ENCODE measurements at places on chromosomes 12 and 14.

GRCh38 chr12:76391461-76391860 is 43.2 kb upstream of the BBS10 start:
- no peak for DNase-seq

DNA sequence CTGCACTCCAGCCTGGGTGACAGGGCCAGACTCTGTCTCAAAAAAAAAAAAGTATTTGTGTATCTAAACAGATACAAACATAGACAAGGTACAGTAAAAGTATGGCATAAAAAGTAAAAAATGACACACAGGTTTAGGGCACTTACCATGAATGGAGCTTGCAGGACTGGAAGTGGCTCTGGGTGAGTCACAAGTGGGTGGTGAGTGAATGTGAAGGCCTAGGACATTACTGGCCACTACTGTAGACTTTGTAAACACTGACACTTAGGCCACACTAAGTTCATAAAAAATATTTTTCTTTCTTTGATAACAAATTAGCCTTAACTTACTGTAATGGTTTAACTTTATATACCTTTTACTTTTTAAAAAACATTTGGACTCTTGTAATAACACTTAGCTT is 38.0 kb upstream of the EIF5 start:
- DNase-seq: no peak

DNA sequence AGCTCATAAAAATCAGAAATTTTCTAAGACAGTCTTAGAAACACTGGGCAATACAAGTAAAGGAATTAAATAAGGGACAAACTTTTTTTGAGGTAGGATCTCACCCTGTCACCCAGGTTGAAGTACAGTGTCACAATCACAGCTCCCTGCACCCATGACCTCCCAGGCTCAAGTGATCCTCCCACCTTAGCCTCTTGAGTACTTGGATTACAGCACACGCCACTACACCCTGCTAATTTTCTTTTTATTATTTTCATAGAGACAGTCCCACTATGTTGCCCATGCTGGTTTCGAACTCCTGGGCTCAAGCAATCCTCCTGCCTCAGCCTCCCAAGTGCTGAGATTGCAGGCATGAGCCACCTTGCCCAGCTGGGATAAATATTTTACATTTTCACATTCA is 90.3 kb downstream of the USP15 start:
- DNase-seq: no peak

DNA sequence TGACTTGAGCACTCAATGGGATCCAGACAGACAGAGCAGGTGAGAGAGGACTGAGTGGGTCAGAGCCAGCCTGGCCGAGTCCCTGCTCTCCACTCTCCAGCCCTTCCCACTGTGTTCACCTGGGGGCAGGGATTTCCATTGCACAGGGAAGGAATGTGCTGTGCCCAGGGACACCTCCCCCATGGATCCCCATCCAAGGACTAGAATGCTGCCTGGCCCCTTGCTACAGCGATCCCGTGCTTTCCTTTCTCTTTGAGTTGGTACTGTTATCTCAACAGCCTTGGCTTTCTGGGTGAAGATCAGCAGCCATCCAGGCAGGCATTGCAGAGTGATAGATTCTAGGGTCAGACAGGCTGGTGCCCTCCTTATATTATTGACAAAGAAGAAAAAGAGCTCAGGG is 60.3 kb upstream of the DLK1 start:
- no peak for DNase-seq

GRCh38 chr14:43528321-43528720 is 978.8 kb downstream of the FSCB start:
- DNase-seq: no peak

- DNase-seq: no peak
Observed at GRCh38 chr14:24816011-24816928, 182.3 kb upstream of the GZMB start.

- no peak for DNase-seq
Observed at GRCh38 chr14:65438266-65438933, 25.9 kb downstream of the FUT8 start.

DNA sequence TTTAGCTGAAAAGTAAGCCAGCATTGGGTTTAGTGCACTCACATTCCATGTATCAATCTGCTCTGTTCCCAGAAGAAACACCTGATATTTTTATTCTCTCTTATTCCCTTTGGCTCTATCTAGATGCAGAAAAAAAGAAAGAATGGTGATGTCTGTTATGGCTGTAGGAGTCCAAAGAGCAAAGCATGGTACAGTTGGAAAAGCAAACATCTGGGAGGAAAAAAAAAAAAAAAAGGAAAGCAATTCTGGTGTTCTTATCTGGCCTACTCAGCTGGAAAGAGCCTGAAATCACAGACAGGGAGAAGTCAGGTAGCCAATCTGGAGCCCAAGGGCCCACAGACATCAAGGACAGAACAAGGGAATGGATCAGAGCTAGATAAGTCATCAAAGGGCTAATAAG is 293.9 kb downstream of the DUSP6 start:
- DNase-seq: no peak

DNA sequence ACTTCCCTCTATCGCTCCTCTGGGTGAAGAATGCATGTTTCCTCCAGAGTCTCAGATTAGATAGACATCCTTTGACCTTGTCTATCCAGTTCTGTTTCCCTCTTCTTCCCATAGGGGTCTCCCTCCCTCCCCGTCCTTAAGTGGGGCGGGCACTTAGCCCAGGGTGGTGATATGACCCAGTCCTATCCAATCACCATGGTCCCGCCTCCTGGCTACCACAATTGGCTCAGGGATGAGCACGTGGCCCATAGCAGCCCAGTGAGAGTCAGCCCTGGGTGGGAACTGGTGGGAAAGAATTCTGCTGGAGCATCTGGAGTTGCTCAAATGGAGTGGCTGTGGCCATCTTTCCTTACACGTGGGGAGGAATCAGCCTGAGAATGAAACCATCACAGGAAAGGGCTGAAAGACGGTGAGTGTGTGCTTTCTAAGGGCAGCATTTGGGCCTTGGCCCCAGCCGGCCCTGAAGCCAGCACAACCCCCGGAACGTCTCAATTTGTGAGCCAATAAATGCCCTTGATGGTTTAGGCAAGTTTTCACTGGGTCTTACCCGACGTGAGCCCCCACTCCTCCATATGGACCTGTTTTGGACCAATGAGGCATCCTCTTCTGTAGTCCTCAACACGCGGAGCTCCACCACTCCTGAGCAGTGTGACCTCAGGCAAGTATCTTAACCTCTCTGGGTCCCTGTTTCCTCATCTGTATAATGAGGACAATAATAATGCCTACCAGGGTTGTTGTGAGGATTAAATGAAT is 14.4 kb upstream of the MLXIP start:
- no peak for DNase-seq

DNA sequence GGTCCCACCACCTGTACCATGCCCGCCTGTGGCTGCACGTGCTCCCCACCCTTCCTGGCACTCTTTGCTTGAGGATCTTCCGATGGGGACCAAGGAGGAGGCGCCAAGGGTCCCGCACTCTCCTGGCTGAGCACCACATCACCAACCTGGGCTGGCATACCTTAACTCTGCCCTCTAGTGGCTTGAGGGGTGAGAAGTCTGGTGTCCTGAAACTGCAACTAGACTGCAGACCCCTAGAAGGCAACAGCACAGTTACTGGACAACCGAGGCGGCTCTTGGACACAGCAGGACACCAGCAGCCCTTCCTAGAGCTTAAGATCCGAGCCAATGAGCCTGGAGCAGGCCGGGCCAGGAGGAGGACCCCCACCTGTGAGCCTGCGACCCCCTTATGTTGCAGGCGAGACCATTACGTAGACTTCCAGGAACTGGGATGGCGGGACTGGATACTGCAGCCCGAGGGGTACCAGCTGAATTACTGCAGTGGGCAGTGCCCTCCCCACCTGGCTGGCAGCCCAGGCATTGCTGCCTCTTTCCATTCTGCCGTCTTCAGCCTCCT is 1.1 kb downstream of the INHBE start:
- no peak for DNase-seq

DNA sequence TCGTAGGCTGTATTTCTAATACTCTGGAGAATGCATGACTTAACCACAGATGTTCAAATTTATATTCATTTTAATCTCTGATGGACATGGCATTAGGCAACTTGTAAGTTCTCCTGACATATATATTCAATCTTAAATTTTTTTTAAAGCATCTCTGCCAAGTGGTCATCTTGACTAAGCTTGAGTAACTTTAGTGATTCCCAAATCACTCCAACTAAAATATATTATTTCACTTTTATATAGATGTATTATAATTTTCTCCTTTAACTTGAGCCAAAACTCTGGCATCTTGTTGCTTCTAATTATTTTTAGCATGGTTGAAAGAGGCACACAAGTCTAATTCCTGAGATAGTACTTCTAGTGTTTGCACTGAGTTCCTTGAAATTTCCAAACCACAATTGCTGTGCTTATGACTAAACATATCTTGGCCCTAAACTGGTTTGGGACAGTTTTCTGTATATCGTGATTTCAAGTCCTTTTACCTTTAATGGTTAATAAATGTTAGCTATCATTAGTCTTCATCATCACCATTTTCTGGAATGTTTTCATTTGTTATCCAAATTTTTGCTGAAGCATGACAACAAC is 8.4 kb downstream of the LRFN5 start:
- no peak for DNase-seq

- no peak for DNase-seq
Observed at GRCh38 chr12:225012-225411, 11.1 kb upstream of the SLC6A12 start.

DNA sequence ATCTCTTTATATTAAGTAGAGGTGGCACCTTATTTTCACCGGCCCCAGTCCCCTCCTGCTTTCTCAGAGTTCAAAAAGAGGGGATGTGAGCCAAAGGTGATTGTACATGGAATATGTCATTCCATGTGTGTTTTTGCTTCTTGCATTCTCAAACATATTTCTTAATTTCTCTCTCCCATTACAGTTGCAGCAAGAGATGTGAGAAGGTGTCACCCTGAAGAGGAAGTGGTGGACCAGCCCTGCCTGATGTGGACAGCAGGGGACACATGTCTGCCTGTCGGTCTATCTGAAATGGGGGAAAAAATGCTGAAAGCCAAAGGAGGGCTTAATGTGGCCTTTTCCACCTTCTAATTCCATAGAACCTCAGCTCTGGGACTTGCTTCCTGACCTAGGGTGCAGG is 1.9 kb upstream of the FOXN3 start:
- no peak for DNase-seq

- no peak for DNase-seq
Observed at GRCh38 chr12:46470975-46471374, 98.4 kb upstream of the SLC38A2 start.

- no peak for DNase-seq
Observed at GRCh38 chr12:75553836-75554555, 42.6 kb upstream of the KRR1 start.

- DNase-seq: peak; percentile 76
Observed at GRCh38 chr14:97077253-97077653, 280.1 kb downstream of the VRK1 start.

GRCh38 chr12:65779946-65780345 is 44.3 kb upstream of the HMGA2 start:
- DNase-seq: no peak

GRCh38 chr12:84793558-84794367 is 118.8 kb downstream of the SLC6A15 start:
- no peak for DNase-seq

DNA sequence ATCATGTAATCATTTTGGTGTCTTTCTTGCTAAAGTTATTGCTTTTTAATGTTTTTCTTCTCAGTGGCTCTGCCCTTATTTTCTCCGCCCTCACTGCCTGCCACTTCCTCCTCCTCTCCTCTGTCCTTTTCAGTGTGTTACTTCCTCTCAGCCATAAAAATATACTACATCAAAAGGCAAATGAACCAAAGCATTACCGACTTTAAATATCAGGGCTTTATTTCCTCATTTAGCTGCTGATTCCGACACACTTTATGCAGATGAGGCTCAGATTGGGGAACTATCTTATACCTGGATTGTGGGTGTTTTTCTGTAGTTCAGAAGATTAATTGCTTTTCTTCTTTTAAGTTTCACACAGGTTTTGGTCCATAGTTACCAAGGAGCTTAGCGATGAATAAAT is 118.1 kb downstream of the CMAS start:
- no peak for DNase-seq

DNA sequence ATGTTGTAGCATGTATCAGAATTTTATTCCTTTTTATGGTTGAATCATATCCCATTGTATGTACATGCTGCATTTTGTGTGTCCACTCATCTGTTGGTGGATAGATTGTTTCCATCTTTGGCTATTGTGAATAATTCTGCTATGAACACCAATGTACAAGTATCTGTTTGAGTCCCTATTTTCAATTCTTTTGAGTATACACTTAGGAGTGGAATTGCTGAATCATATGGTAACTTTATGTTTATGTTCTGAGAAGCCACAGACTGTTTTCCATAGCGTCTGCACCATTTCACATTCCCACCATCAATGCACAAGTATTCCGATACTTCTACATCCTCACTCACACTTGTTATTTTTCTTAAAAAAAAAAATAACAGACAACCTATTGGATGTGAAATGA is 91.5 kb downstream of the ARF6 start:
- DNase-seq: no peak

- no peak for DNase-seq
Observed at GRCh38 chr12:10121278-10121677, 8.7 kb downstream of the CLEC7A start.

DNA sequence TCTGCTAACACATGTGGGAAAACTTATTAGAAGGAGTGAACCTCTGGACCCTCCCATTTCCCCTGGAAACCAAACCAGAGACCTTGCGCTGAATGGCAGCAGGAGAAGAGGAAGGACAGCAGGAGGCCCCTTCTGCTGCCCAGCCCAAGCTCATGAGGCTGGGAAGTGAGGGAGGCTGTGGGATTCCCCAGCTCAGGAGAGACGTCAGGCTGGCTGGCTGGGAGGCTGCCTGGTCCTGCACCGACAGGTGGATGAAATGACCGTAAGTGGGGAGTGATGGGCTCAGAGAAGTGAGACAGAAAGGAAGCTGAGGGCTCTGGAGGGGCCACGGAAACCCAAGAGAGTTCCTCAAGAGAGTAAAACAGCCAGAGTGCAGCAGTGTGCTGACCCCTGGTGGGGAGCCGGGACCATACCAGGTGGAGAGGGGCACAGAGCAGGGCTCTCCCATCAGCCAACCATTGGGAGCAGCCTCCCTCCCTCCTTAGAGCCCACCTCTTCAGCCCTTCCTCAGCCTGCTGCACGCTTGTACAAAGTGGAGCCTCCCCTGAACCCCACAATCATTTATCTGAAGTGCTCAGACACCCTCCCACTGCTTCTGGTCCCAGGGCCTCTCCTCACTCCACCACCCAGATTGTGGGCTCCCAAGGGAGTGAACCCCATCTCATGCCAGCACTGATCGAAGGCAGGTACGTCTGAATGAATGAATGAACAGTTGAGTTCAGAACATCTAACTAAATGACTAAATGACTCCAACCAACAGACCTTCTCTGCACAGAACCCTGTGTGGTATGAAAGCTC is 14.0 kb downstream of the TAMALIN start:
- no peak for DNase-seq

DNA sequence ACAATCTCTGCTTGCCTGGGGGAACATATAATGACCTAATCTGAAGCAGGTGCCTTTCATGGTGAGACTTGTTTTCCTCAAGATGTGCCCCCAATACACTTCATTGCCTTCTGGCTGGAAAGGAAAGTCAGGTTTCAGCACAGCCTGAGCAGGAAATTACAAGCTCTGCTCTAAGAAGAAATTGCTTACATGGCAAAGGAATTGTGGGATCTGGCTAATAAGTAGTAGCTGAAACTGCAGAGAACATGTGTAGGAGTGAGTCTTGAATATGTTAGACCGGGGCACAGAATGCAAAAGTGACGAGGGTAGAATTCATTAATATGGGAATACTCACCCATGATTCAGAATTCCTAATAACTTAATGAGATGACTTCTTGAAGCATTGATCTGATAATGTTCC is 6.3 kb upstream of the CFAP54 start:
- no peak for DNase-seq

All from KG1 (cell line).